Tibial nerve (tissue), 4 donors: ENCODE measurements at places on chromosomes 13 and 19. TPM values are rescaled to one million over a fixed set of nuclear protein-coding genes. Genes with fewer than 3 reads are reported as not detected.

CXCL17 gene
- total RNA-seq: not detected

- peak; percentile 28 for DNase-seq
These were observed 638 bp downstream of the ADGRE5 start for GRCh38 chr19:14381689-14382474.

- no peak for DNase-seq
These were observed 140.3 kb downstream of the PDS5B start for GRCh38 chr13:32726374-32727037.

CBY2 gene
- not detected for total RNA-seq

GRCh38 chr19:929891-930258 lies 4.0 kb downstream of the ARID3A start:
- no peak for DNase-seq
